ENCODE measurements at places on chromosomes 2 and 18.

DNA sequence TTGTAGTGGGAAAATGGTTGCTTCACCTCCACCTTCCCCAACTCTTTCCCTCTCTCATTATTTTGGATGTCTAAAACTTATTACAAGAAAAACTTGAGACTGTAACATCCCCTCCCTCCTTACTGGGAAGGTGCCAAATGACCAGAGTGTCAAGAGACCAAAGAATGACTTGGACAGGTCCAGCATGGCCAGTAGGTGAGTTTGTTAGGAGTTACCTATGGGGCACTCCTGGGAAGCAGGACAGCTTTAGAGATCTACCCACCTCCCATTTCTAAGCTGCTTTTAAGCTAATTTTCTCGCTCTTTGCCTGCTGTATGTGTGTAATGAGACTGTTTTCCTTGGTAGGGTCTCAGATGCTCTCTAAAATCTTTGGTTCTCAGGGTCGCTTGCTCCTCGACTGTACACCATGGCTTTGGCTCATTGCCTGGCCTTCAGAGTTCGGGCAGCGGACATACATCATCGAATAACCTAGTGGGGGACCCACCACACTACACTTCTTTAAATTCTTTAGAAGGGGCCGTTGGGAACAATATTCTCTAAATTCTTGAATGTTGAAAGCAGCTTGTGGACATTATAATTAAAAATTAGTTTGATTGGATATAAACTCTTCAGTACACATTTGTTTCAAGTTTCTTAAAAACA, 45.2 kb downstream of the SLC30A6 start:
- H3K27me3 ChIP-seq = no peaks in the 10 kb centered on the region
- H3K4me1 ChIP-seq = no peaks in the 10 kb centered on the region
- peaks cover 74% of the 10 kb centered on the region for H3K36me3 ChIP-seq
- no peak overlapping the region for H3K4me3 ChIP-seq

DNA sequence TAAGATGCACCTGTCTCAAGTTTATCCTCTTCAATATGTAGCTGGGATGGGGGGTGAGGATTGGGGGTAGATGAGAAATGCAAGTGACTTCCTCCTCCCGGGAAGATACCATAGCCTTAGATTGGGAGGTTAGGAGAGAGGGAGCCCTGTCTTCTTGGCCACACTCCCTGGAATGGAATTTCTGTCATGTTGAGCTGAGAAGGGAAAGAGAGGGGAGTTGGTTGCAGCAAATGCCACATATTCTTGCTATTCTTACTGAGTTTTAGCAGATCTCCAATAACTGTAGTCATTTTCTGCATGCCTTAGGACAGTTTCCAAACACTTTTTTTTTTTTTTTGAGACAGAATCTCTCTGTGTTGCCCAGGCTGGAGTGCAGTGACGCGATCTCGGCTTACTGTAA, 35.9 kb downstream of the TAF4B start:
- DNase-seq = no peak
- no peak overlapping the region for H3K4me3 ChIP-seq
- H3K27ac ChIP-seq = no peak overlapping the region
- H3K4me1 ChIP-seq = no peaks in the 10 kb centered on the region
- peaks cover under 1% of the 10 kb centered on the region for H3K36me3 ChIP-seq

- no peak overlapping the region for H3K4me3 ChIP-seq
- H3K27ac ChIP-seq = no peak overlapping the region
- H3K4me1 ChIP-seq = no peaks in the 10 kb centered on the region
- no peaks in the 10 kb centered on the region for H3K27me3 ChIP-seq
These were observed 136.0 kb downstream of the EML6 start for GRCh38 chr2:54859416-54859815.

DNA sequence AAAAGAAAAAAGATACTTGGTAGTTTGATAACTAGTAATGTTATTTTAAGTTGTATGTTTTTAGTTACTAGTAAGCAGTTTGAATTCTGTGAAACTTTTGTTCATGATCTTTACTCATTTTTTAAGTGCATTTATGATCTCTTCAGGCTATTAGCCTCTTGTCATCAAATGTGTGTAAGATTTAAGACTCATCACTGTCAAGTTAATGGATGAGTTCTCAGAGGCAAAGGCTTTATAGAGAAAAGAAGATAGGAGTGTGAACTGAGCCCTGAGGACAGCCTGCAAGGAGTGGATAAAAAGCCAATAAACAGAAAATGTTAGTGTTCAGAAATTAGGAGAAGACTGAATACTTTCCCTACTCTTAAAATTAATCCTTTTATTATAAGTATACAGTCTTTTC, 13.5 kb downstream of the NDUFV2 start:
- no peak overlapping the region for H3K4me3 ChIP-seq
- no peaks in the 10 kb centered on the region for H3K27me3 ChIP-seq
- peaks cover 46% of the 10 kb centered on the region for H3K4me1 ChIP-seq
- DNase-seq = no peak

GRCh38 chr2:146295080-146295670, 1549.7 kb upstream of the ACVR2A start:
- H3K27me3 ChIP-seq = no peaks in the 10 kb centered on the region
- H3K27ac ChIP-seq = no peak overlapping the region
- H3K4me1 ChIP-seq = no peaks in the 10 kb centered on the region
- H3K36me3 ChIP-seq = no peaks in the 10 kb centered on the region

DNA sequence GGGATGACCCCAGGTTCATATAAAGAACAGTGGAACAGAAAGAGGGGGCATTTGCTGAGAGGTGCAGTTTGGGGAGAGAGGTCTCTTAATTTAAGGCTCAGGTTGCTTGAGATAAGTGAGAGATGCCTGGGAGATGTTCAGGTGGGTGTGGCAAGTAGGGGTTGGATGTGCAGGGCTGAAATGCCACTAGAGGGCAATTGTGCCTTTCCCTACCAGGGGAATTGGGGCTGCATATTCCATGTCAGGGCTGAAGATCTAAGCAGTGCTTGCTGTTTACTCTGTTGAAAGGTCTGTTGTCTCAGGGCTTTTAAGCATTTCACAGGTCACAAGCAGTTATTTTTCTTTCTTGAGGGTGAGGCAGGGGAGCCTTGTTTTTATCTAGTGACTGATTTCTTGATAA, 7.8 kb downstream of the CCDC85A start:
- no peak overlapping the region for H3K27ac ChIP-seq
- H3K27me3 ChIP-seq = no peaks in the 10 kb centered on the region
- DNase-seq = no peak
- no peaks in the 10 kb centered on the region for H3K4me1 ChIP-seq
- H3K4me3 ChIP-seq = no peak overlapping the region
- H3K36me3 ChIP-seq = no peaks in the 10 kb centered on the region

- peak overlapping the region; percentile 25 for H3K27ac ChIP-seq
- H3K4me1 ChIP-seq = no peaks in the 10 kb centered on the region
- H3K4me3 ChIP-seq = no peak overlapping the region
- no peaks in the 10 kb centered on the region for H3K27me3 ChIP-seq
- no peak for DNase-seq
- no peaks in the 10 kb centered on the region for H3K36me3 ChIP-seq
These were observed 145.9 kb downstream of the ACKR3 start for GRCh38 chr2:236715491-236715961.

DNA sequence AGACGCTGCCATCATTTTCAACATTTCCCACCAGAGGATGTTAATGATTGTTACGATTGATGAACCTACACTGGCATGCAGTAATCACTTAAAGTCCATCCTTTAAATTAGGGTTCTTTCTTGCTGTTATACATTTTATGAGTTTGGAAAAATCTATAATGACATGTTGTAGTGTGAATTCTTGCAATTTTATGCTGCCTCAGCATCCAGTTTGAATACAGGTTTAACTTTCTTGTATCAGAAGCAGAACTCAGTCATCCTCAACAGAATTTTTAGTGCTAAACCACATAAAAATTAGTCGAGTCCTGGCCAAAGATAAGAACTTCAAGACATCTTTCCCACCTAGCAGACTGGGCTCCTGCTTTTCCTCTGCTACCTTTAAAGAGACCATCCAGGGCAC, 303.3 kb downstream of the NUP35 start:
- H3K4me3 ChIP-seq = no peak overlapping the region
- H3K27ac ChIP-seq = no peak overlapping the region
- H3K4me1 ChIP-seq = no peaks in the 10 kb centered on the region
- no peaks in the 10 kb centered on the region for H3K27me3 ChIP-seq
- H3K36me3 ChIP-seq = no peaks in the 10 kb centered on the region

DNA sequence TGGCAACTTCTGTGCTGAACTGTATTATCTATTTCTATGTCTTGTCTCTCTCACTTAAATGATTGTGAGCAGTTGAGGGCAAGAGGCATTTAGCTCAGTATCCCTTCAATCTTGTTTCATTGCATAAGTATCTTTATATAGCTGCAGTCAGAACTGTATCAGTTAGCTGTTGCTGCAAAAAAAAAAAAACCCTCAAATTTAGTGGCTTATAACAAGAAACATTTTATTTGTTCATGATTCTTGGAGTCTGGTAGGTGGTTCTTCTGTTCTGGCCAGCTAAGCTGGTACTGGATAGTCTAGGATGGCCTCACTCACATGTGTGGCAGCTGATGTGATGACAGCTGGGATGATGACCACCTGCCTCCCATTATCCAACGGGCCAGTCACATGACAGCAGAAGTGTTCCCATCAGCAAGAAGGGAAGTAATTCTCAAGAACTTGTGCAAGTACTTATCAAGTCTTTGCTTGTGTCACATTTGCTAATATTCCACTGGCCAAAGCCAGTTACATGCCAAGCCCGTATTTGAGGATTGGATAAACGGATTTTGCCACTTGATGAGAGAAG, 67.8 kb downstream of the SLC4A3 start:
- no peaks in the 10 kb centered on the region for H3K4me1 ChIP-seq
- H3K4me3 ChIP-seq = no peak overlapping the region
- no peak overlapping the region for H3K27ac ChIP-seq
- H3K36me3 ChIP-seq = no peaks in the 10 kb centered on the region
- H3K27me3 ChIP-seq = no peaks in the 10 kb centered on the region

- no peaks in the 10 kb centered on the region for H3K4me1 ChIP-seq
- H3K36me3 ChIP-seq = no peaks in the 10 kb centered on the region
- H3K4me3 ChIP-seq = no peak overlapping the region
- no peak overlapping the region for H3K27ac ChIP-seq
These were observed 6.9 kb upstream of the CTIF start for GRCh38 chr18:48531908-48532307.

DNA sequence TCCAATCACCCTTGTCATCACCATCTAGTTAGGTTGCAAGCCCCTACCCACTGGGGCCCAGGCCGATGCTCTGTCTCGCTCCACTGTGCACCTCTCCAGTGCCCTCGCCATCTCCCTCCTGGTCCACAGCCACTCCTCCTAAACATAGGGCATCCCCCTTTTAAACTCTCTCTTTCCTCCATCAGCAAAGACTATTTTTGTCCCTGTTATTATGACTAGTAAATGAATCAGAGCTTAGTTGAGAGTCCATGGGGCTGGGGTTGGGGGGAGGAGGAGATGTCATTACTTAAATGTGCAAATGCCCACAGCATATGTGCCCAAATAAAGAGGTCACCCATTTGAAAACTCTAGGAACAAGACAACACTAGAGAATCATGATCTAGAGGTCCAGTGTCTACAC, 167.4 kb downstream of the TRABD2A start:
- no peak overlapping the region for H3K4me3 ChIP-seq
- H3K4me1 ChIP-seq = no peaks in the 10 kb centered on the region
- H3K36me3 ChIP-seq = no peaks in the 10 kb centered on the region
- H3K27ac ChIP-seq = no peak overlapping the region
- no peak for DNase-seq

GRCh38 chr2:160561551-160562295, 68.1 kb upstream of the RBMS1 start:
- no peaks in the 10 kb centered on the region for H3K27me3 ChIP-seq
- no peak overlapping the region for H3K4me3 ChIP-seq
- H3K36me3 ChIP-seq = no peaks in the 10 kb centered on the region
- no peak for DNase-seq
- no peaks in the 10 kb centered on the region for H3K4me1 ChIP-seq

GRCh38 chr18:63302636-63303405, 16.7 kb downstream of the BCL2 start:
- no peak overlapping the region for H3K4me3 ChIP-seq
- H3K36me3 ChIP-seq = no peaks in the 10 kb centered on the region
- peak overlapping the region; percentile 41 for H3K27ac ChIP-seq
- no peaks in the 10 kb centered on the region for H3K27me3 ChIP-seq
- H3K4me1 ChIP-seq = peaks cover 63% of the 10 kb centered on the region
- no peak for DNase-seq

GRCh38 chr2:46362667-46363012, 65.4 kb downstream of the EPAS1 start:
- H3K27me3 ChIP-seq = no peaks in the 10 kb centered on the region
- H3K27ac ChIP-seq = no peak overlapping the region
- H3K36me3 ChIP-seq = peaks cover 13% of the 10 kb centered on the region
- no peaks in the 10 kb centered on the region for H3K4me1 ChIP-seq
- DNase-seq = no peak
- no peak overlapping the region for H3K4me3 ChIP-seq

DNA sequence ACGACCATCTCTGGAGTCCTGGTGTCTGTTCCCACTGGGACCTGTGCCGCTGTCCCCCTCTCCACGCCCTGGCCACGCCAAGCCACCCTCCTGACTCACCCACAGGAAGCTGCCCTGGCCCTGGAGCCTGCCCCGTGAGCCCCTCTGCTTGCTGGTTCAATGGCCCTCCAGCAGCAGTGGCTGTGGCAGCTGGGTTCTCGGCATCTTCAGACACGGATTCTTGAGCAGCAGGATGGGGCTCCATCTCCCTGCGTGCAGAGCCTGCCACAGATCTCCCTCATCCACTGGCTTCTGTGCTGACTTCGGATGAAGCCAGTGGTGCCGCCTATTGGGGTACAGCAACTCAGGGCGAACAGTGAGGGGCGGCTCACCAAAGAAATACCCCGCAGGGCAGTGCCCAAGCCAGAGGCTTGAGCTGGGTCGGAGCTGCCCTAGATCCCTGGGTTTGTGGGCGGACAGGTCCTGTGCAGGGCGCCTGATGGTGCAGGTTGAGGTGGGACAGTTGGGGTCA, 14.0 kb downstream of the CAPN10 start:
- DNase-seq = no peak
- peaks cover 38% of the 10 kb centered on the region for H3K4me1 ChIP-seq
- no peaks in the 10 kb centered on the region for H3K27me3 ChIP-seq
- no peak overlapping the region for H3K4me3 ChIP-seq
- H3K27ac ChIP-seq = no peak overlapping the region

- no peak overlapping the region for H3K4me3 ChIP-seq
- peaks cover 13% of the 10 kb centered on the region for H3K4me1 ChIP-seq
- no peaks in the 10 kb centered on the region for H3K27me3 ChIP-seq
These were observed 309.7 kb downstream of the GULP1 start for GRCh38 chr2:188601391-188601790.

- no peaks in the 10 kb centered on the region for H3K36me3 ChIP-seq
- H3K4me1 ChIP-seq = no peaks in the 10 kb centered on the region
- H3K4me3 ChIP-seq = no peak overlapping the region
- DNase-seq = no peak
- no peak overlapping the region for H3K27ac ChIP-seq
- peaks cover 6% of the 10 kb centered on the region for H3K27me3 ChIP-seq
These were observed 35.8 kb upstream of the SPATS2L start for GRCh38 chr2:200270732-200271131.

GRCh38 chr18:48889981-48890762, 60.6 kb downstream of the SMAD7 start:
- H3K27me3 ChIP-seq = no peaks in the 10 kb centered on the region
- DNase-seq = no peak
- H3K4me3 ChIP-seq = no peak overlapping the region
- H3K36me3 ChIP-seq = no peaks in the 10 kb centered on the region
- H3K27ac ChIP-seq = no peak overlapping the region

DNA sequence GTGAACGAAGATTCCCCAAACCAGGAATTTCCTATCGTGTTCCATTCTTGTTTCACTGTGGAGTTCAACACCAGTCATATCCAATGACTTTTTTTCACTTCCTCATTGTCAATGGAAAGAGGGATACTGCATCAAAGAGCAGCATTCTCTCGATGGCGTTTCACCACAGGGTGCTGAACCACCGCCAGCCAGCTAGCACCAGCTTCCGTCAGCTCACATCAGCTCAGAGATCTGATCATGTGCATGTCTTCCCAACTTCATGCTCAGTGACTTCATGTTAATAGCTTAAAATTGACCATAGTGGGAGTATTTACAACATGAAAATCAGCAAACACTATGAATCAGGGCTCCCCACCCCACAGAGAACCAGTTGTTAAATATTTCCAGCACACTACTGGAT, 359.9 kb downstream of the TNS1 start:
- no peaks in the 10 kb centered on the region for H3K36me3 ChIP-seq
- no peak overlapping the region for H3K4me3 ChIP-seq
- H3K27me3 ChIP-seq = no peaks in the 10 kb centered on the region
